Neural progenitor cell (in vitro differentiated cells): ENCODE measurements at places on chromosomes 7 and 10. TPM values are rescaled to one million over a fixed set of nuclear protein-coding genes. Genes with fewer than 3 reads are reported as not detected.

Gene SORBS1
- total RNA-seq: 10.1 and 16.1 TPM in 2 replicates

Gene FZD1
- 5.1 and 10.9 TPM in 2 replicates for total RNA-seq

Gene ACSL5
- total RNA-seq: not detected in 2 replicates

Gene MYOZ1
- total RNA-seq: 1.2 and 1.9 TPM in 2 replicates

Gene KIAA1549
- total RNA-seq: 4.8 and 9.1 TPM in 2 replicates

Gene ACTL6B
- total RNA-seq: not detected in 2 replicates

Gene CTAGE8
- 0.50 and 1.8 TPM in 2 replicates for total RNA-seq

Gene HGF
- total RNA-seq: 0.09 and 0.22 TPM in 2 replicates

Gene GPR146
- 0.79 and 3.5 TPM in 2 replicates for total RNA-seq

Gene MET
- 7.0 and 8.4 TPM in 2 replicates for total RNA-seq

Gene ZNF488
- total RNA-seq: not detected in 2 replicates

Gene SSC4D
- total RNA-seq: 0.43 and 6.8 TPM in 2 replicates

Gene ABCF2
- 31.3 and 40.7 TPM in 2 replicates for total RNA-seq

Gene GTF2IRD1
- total RNA-seq: 25.6 and 48.5 TPM in 2 replicates

Gene PNLIPRP1
- total RNA-seq: not detected in 2 replicates

Gene SFXN4
- total RNA-seq: 13.2 and 16.7 TPM in 2 replicates

Gene SLC26A3
- total RNA-seq: not detected in 2 replicates

Gene CH25H
- not detected in 2 replicates for total RNA-seq

Gene GSAP
- total RNA-seq: 2.0 and 2.6 TPM in 2 replicates

Gene EVX1
- total RNA-seq: not detected in 2 replicates

Gene NOS3
- total RNA-seq: 1.3 and 11.0 TPM in 2 replicates

Gene CD36
- 0.34 and 1.6 TPM in 2 replicates for total RNA-seq

Gene OR6V1
- total RNA-seq: not detected in 2 replicates

Gene TEX36
- total RNA-seq: not detected in 2 replicates

Gene SLC39A12
- total RNA-seq: 0.22 TPM in 1 of 2 replicates, not detected in the other

Gene AUTS2
- total RNA-seq: 47.1 and 50.0 TPM in 2 replicates

Gene CADPS2
- 13.2 and 19.1 TPM in 2 replicates for total RNA-seq

Gene VWDE
- total RNA-seq: 9.8 and 10.5 TPM in 2 replicates

Gene ABCA13
- not detected in 2 replicates for total RNA-seq

Gene AS3MT
- total RNA-seq: 33.3 and 40.3 TPM in 2 replicates

Gene RAB11FIP2
- 29.9 and 50.7 TPM in 2 replicates for total RNA-seq

Gene SOSTDC1
- total RNA-seq: 1.9 TPM in 2 replicates

Gene CPA2
- 0.65 and 0.82 TPM in 2 replicates for total RNA-seq

Gene SPDYE8
- total RNA-seq: not detected in 2 replicates

Gene PHF14
- total RNA-seq: 53.1 and 80.4 TPM in 2 replicates

Gene LRIT2
- not detected in 2 replicates for total RNA-seq

Gene PPP1R9A
- 40.7 and 45.4 TPM in 2 replicates for total RNA-seq

Gene RBP3
- not detected in 2 replicates for total RNA-seq

Gene ACBD7
- 68.7 and 97.3 TPM in 2 replicates for total RNA-seq

Gene TAS2R5
- total RNA-seq: 3.9 and 4.7 TPM in 2 replicates

Gene CLCN1
- total RNA-seq: not detected in 2 replicates

Gene GOT1
- 35.7 and 36.1 TPM in 2 replicates for total RNA-seq

Gene LRIT1
- not detected in 2 replicates for total RNA-seq

Gene AGAP9
- total RNA-seq: 11.5 and 12.7 TPM in 2 replicates

Gene OPALIN
- not detected in 2 replicates for total RNA-seq

Gene OR6B1
- total RNA-seq: not detected in 2 replicates
